ENCODE measurements at places on chromosomes 5 and 9. TPM values are rescaled to one million over a fixed set of nuclear protein-coding genes. Genes with fewer than 3 reads are reported as not detected.
A peak's percentile ranks its signal among the peaks of the same experiment; 100 is the strongest.

DNA sequence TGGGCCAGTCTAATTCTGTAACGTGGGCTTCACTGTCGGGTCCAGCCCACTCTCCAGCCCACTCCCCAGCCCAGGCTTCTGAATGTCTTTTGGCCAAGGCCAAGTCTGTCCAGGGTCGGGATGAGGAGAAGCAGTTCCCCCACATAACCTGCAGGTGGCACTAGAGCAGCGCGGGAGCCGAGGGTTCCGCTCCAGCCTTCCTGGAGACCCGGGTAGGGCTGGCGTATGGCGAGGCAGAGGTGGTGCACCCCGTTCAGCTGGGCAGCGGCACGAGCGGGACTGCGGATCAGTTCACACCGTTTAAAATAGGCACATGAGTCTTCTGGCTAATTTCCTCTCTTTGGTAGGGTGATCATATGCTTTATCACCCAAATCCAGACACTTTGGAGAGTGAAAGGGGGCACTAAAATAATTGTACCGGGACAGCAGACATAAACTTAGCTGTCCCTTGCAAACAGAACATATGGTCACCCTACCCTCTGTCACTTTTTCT lies 185.9 kb downstream of the MSX2 start:
- peak; percentile 88 for ATAC-seq

GRCh38 chr5:35852773-35853172 lies 3.9 kb upstream of the IL7R start:
- ATAC-seq = no peak

GRCh38 chr9:9002826-9003583 lies 1203.4 kb upstream of the DMAC1 start:
- ATAC-seq = no peak

The PTPDC1 gene
- 16.1 TPM for total RNA-seq

The EQTN gene
- 1.5 TPM for total RNA-seq
